RWPE1 (cell line): ENCODE measurements at places on chromosomes 6 and 20.

DNA sequence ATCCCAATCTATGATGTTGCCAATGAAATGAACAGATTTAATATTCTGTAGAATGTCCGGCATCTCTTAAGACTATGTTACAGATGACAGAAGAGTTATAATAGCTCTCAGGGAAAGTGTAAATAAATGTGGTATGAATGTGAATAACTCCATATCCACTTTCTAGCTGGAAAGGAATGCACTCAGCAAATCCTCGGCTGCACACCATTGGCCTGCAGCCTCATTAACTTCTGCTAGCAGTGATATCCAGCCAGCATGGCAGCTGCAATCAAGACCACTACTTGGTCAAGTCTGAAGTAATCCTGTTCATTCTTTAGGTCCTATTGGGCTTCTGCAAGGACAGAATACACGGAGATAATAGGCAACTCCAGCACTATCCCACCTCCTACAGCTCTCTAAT, 17.3 kb upstream of the MICA start:
- no peak for DNase-seq

GRCh38 chr20:51456511-51457509, 85.7 kb downstream of the NFATC2 start:
- DNase-seq, result peak; percentile 98

DNA sequence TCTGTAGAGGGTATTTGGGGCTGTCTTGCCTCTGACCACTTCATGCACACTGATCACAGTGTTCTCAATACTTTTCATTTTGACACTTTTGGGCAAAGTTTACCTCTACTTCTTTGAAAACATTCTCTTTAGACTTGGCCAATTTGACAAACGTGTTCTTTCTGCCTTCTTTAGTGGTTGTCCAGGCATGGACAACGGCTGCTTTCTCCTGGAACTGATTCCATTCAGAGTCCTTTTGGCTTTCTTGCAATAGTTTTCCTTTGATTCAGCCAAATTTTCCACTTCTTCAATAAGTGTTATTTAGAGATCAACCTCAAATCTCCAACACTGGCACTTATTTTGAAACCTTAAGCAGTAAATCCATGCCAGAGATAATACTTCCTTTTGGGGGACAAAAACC, 6.7 kb upstream of the CST9 start:
- no peak for DNase-seq

GRCh38 chr20:2879146-2879545, 5.9 kb downstream of the PTPRA start:
- DNase-seq, result peak; percentile 70

GRCh38 chr20:12090920-12091319, 173.2 kb downstream of the BTBD3 start:
- DNase-seq, result no peak

DNA sequence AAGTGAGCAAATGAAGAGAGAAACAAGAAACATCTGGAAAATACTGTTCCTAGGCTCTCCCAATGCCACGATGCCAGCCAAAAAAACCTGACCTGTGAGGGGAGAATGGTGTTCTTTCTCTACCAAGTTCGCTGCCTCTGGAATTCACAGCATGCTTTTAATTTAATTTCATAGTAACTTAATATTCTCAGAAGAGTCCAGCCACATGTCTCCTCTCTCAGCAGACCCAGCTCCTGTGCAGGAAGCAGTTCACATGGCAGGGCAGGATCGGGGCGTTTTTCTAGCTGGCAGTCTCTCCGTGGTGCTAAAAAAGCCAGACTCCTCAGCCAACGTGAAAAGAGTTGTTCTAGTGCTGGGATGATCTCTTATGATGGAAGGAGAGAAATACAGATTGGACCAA, 57.5 kb downstream of the BFSP1 start:
- DNase-seq, result no peak

- DNase-seq, result no peak
Observed at GRCh38 chr6:158789115-158789917, 29.9 kb downstream of the EZR start.

- no peak for DNase-seq
Observed at GRCh38 chr6:150243620-150244314, 100.9 kb downstream of the PPP1R14C start.

GRCh38 chr20:60630609-60631008, 621.5 kb upstream of the CDH4 start:
- peak; percentile 26 for DNase-seq

DNA sequence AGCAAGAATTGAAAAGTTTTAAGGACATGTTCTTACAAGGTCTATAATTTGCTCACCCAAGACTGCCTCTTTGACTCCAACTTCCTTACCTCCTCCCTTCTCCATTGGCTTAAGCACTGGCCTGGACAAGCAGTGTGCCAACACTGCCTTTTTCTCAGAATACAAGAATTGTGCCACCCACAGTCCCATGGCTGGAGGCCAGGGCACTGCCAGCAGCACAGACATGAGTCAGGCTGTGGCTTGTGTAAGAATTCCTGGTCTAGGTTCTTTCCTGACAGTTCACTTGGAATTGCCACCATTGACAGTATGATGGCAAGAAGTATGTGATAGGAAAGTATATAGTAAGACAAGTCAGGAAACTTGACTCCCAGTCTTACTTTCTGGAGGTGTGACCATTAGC, 202.7 kb upstream of the MARCKS start:
- peak; percentile 87 for DNase-seq

DNA sequence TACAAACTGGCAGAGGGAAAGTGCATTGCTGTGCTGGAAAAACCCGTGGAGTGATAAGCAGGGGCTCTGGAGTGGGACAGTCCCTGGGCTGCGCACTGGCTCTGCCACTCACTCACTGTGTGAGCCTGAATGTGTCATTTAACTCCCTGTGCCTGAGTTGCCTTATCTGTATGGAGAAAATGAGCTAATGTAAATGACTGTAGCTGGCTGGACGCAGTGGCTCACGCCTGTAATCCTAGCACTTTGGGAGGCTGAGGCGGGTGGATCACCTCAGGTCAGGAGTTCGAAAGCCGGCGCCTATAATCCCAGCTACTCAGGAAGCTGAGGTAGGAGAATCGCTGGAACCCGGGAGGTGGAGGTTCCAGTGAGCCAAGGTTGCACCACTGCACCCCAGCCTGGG, 18.4 kb upstream of the RPN2 start:
- no peak for DNase-seq

GRCh38 chr6:23499549-23499948, 626.5 kb upstream of the NRSN1 start:
- DNase-seq, result no peak

DNA sequence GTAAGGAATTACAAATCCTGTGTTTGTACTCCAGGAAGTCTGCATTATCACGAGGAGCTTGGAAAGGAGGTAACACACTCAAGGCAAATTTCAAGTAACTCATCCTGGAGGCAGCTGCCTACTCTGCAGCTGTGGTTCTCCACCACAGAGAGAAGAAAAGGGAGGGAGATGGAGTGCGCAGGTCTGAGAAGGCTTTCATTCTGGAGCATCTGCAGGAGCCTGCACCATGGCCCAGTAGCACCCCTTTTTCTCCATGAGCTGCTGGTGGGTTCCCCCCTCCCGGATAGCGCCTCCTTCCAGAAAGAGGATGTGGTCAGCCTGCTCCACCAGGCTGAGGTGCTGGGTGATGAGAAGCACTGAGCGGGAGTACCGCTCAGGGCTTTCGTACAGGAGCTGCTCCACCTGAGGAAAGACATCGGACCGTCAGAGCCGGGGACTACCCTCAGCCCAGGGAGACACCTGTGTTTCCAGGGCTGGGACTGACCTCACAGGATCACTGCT, 1.6 kb upstream of the PSMB8 start:
- DNase-seq, result no peak
